Stimulated activated CD4-positive, alpha-beta T cell treated with anti-CD3 and anti-CD28 coated beads, Interleukin-12 subunit alpha, Interleukin-12 subunit beta, amount 100 ng/mL, for 48 hours (primary cell): ENCODE measurements at places on chromosomes 1 and 21.
A peak's percentile ranks its signal among the peaks of the same experiment; 100 is the strongest.

DNA sequence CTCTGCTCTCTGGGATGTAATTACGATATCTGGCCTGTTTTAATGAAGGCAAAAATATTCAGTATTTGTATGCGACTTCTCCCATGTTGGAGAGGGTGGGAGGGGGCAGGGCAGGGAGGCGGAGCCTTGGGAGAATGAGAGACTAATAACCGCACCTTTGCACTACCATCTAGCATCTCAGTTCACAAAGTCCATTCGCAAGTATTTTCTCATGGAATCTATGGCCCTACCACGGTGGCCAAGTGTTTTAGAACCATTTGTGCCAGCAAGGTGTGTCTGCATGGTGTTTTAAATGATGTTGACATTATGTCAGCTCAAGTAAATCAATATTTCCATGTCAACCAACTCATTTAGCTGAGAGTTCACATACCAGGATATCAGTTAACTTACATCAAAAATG lies 14.3 kb upstream of the BLACAT1 start:
- DNase-seq = no peak

DNA sequence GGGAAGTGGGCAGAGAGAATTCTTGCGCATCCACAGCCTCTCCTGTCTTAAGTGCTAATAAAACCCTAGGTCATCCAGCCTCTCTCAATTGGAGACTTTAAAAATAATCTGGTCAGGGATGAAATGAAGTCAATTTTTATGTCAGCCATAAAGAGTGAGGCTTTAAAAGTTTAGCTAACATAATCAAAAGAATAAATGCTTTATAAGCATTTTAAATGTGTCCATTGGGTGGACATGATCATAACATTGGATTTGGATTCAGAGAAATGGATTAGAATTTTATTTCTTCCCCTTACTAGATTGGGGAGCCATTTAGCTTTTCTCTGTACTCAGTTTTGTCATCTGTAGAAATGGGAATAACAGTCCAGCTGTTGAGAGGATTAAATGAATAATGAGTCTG lies 55.5 kb downstream of the PGM1 start:
- no peak for DNase-seq

DNA sequence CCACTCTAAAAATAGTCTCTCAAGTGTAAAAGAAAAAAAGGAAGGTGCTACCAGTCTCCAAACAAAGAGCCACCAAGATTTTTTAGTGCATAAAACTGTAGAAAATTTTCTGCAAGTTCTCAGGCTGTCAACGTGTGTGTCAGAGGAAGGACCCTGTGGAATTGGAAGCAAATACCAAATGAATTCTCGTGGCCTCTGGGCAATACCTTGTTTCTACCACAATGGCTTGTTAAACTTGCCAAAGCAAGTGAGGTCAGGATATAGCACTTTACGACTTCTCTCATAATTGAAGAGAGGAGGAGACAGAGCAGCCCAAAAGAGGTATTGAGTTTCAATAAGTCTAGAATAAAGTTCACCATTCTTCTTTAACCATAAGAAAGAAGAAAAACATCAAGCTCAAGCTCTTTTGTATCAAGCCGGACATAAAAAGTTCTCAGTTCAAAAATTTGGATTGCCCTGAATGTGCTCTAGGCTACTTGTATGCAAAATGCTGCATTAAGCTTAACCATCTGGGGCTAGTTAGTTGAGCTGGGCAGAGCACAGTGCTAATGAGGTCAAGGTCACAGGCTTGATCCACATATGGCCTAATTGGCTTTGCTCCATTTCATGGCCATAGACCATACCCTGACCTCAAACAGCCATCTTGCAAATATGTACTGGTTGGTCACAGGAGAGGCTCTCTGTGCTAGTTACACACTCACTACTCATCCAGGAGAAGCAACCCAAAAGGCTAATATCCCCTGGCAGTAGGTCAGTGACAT lies 60.5 kb downstream of the TBX15 start:
- no peak for DNase-seq

GRCh38 chr1:116254776-116255175 lies 118.3 kb upstream of the ATP1A1 start:
- DNase-seq = no peak

DNA sequence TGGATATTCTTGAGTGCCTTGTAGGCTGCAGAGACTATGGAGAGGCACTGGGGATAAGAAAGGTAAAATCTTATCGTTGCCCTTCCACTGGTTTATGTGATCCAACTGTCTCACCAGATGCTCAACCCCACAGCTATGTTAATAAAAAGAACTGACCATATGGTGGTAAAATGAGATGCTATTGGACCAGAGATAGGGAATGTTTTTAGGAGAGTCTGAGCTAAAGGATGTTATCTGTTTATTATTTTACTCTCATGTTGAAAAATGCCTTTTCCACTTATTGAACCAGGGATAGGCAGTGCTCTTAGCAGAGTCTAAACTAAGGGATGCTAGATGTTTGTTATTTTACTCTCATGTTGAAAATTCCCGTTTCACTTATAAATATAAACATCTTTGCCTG lies 172.8 kb upstream of the GREM2 start:
- no peak for DNase-seq

DNA sequence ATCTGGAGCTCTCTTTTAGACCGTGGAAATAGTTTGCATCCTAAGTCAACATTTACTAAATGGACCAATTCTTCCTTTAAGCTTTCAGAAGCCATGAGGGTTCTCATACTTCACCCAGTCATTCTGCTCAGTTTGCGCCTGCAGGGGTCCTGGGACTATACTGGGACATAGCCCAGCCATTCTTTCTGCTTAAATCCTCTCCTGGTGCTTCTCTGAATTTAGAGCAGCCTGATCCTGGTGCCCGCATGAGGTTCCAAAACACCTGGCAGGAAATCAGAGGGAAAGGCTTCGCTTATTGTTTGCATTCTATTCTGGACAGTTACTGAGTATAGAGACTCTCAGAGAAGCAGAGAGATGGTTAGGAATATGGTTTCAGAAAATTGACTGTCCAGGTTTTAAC lies 27.0 kb downstream of the TNN start:
- no peak for DNase-seq

DNA sequence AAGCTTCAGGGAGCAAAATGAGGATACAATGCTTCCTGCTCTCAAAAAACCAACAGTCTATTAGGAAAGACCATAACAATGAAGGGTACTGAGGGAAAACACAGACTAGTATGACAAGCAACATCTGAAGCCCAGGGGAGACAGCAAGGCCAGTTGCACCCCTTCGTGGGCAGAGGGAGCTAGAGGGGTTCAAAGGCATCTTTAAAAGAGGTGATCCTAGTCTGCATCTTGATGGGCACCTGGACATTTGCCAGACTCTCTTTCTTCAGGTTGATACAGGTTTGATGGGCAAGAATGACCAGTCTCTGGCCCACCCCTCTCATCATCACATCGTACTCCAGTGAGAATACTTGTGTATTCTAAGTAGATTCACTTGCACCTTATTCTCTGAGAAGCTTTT lies 177.7 kb downstream of the VAV3 start:
- DNase-seq = no peak

DNA sequence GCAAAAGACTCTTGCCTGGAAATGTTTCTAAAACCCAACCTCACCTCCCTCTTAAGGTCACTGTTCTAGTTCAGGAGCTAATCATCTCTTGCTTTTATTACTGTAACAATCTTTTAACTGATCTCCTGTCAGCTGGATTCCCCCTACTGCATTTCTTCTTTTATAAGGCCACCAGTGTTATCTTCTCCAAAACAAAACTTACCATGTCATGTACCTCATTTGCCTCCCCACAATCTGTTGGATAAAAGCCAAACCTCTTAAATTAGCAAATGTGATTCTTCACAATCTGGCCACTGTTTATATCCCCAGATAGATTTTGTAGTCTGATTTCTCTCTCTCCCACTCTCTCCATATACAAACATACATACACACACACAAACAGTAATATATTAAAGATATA lies 143.3 kb downstream of the DENND1B start:
- no peak for DNase-seq

DNA sequence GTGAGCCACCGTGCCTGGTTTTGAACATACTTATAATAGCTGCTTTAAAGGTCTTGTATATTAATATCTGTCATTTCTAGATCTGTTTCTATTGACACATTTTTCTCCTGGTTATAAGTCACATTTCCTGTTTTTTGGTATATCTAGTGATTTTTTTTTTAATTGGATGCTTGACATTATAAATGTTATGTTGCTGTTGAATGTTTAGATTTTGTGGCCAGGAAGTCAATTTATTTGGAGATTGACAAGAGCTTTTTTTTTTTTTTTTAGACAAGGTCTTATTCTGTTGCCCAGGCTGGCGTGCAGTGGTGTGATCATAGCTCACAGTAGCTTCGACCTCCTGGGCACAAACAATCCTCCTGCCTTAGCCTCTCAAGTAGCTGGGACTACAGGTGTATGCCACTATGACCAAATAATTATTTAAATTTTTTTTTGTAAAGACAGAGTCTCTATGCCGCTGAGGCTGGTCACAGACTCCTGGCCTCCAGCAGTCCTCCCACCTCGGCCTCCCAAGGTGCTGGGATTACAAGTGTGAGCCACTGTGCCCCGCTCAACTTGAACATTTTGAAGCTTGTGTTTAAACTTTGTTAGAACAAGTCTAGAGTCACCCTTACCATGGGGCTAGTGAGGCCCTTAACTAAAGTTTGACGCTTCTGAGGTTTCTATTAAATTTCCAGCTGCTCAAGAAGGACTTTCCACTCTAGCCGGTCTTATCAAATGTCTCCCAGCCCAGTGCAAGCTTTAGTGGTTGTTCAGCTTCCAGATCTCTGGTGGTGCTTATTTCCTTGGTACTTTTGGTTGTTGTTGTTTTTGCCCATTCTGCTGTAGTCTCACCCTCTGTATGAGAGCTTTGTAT lies 8.6 kb upstream of the CHI3L2 start:
- no peak for DNase-seq

- DNase-seq = no peak
Observed at GRCh38 chr1:234262007-234262753, 111.1 kb upstream of the COA6 start.

DNA sequence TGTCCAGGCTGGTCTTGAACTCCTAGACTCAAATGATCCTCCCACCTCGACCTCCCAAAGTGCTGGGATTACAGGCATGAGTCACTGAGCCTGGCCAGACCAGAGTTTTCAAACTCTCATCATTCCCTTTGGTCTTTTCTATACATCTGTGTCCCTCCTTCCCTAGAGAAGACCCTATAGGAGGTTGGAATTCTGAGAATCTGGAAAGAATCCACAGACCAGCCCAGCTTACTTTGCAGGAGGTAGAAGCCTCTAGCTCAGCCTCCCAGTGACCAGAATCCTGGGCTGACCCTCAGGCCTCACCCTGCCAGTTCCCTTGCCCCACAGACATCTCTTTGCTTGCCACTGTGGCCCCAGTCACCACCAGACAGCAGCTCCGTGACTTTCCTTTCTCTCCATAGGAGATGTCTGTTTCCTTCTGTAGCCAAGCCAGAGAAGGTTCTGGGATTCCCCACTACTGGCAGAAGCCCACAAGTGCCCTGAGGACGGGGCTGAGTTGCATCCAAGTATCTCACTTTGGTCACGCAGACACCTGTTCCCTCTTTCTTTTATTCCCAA lies 34.7 kb upstream of the KHDRBS1 start:
- no peak for DNase-seq

DNA sequence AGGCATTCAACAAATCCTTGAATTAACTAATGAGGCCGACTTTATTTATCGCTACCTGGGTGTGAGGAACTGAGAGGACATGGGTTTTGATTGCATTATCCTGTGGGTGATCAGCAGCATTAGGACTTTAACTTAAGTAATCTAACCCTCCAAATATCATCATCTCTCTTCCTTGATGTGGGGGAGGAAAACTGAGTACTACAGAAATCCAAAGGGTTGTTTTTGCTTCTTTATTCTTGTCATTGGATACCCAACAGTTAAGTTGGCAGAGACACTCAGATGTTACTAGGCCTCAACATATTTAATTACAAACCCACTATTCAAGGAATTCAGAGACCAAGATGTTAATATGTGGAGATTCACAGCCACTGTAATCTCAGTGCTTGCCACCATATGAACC lies 97.4 kb upstream of the ST6GALNAC5 start:
- no peak for DNase-seq

- no peak for DNase-seq
Observed at GRCh38 chr1:21326861-21327344, 36.6 kb upstream of the ECE1 start.

DNA sequence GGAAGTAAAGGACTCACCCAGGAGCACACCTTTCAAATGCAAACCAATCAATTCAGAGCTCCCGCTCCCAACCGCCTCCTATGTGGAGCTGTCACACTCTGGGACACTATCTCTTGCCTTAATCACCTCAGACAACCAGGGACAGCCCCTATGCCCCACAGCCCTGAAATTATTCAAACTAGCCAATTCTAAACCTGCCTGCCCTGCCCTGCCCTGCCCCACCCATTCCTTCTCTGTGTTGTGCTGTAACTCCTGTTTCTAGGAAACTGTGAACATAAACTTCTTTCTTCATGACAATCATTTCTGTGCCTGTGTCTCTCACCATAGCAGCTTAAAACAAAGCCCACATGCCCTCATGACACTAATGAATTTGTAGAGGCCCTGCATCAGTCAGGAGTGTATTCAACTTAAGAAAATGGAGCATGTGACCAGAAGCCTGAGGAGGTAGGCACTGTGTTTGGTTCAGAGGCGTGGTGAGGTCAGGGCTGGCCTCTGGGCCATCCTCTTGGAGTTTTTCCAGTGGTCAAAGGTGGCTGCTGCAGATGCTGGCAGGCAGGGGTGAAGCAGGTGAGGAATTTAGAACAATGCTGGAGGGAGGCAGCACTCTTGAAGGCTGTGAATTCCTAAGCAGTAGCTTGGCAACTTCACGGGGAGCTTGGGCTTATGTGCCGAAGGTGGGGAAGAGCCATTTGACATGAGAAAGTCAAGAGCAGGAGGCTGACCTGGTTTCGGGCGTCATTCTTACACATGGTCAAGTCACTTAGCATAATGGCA lies 74.5 kb downstream of the RHOU start:
- no peak for DNase-seq

- peak; percentile 82 for DNase-seq
Observed at GRCh38 chr1:25549273-25550154, 6.1 kb downstream of the LDLRAP1 start.

DNA sequence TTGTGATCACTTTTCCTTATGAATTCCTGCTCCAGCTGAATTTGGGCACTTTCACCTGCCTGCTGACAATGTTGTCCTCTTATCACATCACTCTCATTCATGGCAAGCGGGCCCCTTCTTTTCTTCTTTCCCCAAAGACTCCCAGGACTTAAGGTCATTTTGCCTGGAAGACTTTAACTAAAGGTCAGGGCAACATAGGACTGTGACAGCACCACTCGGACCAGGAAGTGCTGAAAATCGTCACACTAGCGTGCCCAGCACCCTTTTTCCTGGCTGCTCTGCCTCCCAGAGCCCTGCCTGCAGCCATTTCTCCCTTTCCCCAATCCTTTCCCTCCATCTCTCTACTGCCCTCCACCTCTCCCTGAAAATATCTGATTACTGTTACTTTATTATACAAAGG lies 35.4 kb downstream of the CD34 start:
- no peak for DNase-seq

GRCh38 chr21:34623516-34623915 lies 8.6 kb upstream of the RCAN1 start:
- DNase-seq = no peak

DNA sequence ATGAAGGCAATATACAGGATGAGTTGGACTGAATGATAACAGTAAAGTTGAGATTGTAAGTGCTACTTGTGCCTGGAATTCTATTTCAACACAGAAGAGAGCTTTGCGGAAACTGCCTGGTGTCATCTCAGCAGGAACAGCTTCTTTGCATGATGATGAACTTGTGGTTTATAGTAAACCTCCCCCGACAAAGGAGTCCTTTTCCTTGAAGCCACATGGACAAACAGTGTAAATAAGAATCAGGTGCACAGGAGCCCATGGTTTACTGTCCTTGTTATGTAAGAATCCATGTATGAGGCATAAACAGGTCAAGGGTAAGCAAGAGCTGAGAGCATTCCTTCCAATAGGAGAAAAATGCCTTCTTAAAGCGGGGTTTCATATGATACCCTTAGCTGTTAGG lies 66.2 kb downstream of the PCNX2 start:
- DNase-seq = no peak
